ENCODE measurements at places on chromosomes 3 and 15.

DNA sequence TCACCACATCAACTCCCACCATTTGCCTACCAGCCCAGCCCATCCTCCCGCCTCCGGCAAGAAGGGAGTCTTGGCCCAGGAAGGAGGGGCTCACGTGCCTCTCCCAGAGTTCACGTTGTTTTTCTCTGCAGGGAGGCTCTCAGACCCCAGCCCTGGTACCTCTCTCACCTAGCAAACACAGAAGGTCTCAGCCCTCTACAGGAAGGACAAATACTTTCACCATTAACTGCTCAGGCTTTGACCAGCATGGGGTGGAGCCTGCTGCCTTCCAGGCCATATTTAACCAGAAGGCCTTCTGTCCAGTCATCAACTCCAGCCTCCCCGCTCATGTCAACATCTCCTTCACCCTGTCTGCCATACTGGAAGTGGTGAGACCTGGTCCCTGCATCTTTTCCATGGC is 19.0 kb upstream of the HTR3E start:
- DNase-seq = no peak

- no peak for DNase-seq
Measured at GRCh38 chr15:68349151-68349550, 71.6 kb downstream of the FEM1B start.

DNA sequence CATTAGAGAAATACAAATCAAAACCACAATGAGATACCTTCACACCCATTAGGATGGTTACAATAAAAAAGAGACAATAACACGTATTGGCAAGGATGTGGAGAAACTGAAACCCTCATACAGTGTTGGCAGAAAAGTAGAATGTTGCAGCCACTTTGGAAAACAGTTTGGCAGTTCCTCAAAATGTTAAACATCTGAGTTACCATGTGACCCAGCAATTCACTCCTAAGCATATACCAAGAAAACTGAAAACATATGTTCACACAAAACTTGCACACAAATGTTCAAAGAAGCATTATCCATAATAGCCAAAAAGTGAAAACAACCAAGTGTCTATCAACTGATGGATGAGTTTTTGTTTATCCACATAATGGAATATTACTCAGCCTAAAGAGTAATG is 166.9 kb upstream of the FAM3D start:
- DNase-seq = no peak

GRCh38 chr15:91067036-91067435 is 33.0 kb upstream of the SV2B start:
- DNase-seq = no peak

GRCh38 chr3:55297706-55298105 is 189.4 kb downstream of the WNT5A start:
- no peak for DNase-seq

DNA sequence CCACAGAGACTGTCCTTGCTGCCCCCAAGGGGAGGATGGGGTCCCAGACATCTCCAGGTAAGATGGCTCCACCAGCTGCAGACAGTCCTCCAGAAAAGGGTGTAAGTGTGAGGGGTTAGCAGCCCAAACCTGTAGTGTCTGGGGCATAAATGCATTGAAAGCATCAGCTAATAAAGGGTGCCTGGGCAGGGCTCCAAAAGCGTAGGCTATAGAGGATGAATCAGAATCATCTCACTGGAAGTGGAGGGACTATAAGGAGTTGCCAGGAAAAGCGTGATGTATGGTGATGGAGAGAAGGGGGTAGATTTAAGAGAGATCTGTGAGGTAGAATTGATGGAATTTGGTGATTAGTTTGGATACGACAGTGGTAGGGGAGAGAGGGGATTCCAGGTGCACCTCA is 79.9 kb upstream of the ONECUT1 start:
- no peak for DNase-seq

GRCh38 chr15:48559285-48559684 is 86.2 kb downstream of the FBN1 start:
- DNase-seq = peak; percentile 21
